ENCODE measurements at places on chromosomes 4 and X. TPM values are rescaled to one million over a fixed set of nuclear protein-coding genes. Genes with fewer than 3 reads are reported as not detected.

- DNase-seq: no peak
Measured at GRCh38 chrX:1450361-1451161, 2.1 kb downstream of the ASMTL start.

- no peak for DNase-seq
Measured at GRCh38 chrX:80808881-80809411, 731 bp downstream of the BRWD3 start.

DNA sequence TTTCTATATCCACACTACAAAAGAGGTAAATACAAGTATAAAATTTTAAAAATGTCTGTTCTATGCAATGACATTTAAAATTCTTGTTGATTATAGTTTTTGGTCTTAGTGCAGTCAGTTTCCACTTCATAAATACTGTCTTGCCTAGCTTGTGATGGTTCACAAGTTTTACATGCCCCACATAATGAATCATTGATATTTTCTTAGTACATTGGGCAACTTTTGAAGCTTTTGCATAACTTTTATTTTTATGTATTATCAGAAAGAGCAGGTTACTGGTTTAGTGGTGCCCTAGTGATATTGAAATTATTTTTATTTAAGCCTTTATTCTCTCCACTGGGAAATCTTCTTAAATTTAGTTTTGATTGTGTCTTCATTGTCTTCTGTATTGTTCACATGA is 388.0 kb downstream of the CCSER1 start:
- DNase-seq: no peak

Gene COL4A6
- 0.28 TPM for total RNA-seq

Gene GRIA3
- total RNA-seq: not detected

- DNase-seq: no peak
Measured at GRCh38 chr4:55340266-55340665, 5.8 kb upstream of the SRD5A3 start.

GRCh38 chr4:165724786-165725185 is 148.3 kb upstream of the TLL1 start:
- DNase-seq: no peak

Gene LRP2BP
- total RNA-seq: 0.56 TPM

- no peak for DNase-seq
Measured at GRCh38 chr4:81806485-81806884, 334.8 kb upstream of the RASGEF1B start.

GRCh38 chr4:95524729-95525128 is 24.0 kb downstream of the UNC5C start:
- DNase-seq: no peak

GRCh38 chrX:145410622-145411021 is 163.3 kb downstream of the SPANXN1 start:
- no peak for DNase-seq

GRCh38 chrX:129585167-129585566 is 45.1 kb downstream of the OCRL start:
- no peak for DNase-seq

- DNase-seq: no peak
Measured at GRCh38 chr4:183399616-183400015, 44.8 kb upstream of the CDKN2AIP start.

- no peak for DNase-seq
Measured at GRCh38 chr4:88366460-88366859, 12.2 kb upstream of the HERC6 start.

Gene ANK2
- total RNA-seq: 5.3 TPM

DNA sequence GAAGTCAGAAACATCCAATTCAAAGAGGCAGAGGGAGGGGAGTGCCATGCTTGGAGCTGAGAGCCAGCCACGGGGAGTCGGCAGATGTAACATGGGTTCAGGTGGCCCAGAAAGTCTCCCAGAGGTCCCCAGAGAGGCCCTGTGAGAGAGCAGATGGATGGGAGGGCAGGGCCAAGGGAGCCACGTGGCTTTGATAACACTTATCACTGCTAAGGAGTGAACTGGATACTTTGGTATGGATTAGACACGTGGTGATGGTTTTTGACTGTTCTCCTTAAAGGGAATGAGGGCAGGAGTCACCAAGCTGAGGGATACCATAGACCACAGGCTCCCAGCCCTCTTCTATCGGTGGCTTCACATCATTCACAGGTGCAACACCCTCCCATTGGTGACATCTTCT is 13.7 kb downstream of the CCKAR start:
- no peak for DNase-seq

Gene MAB21L2
- 11.7 TPM for total RNA-seq

GRCh38 chrX:94751611-94752010 is 1077.6 kb downstream of the FAM133A start:
- no peak for DNase-seq

- peak; percentile 65 for DNase-seq
Measured at GRCh38 chr4:4541040-4541631, 712 bp downstream of the STX18 start.

GRCh38 chrX:103754401-103754800 is 22.2 kb upstream of the PLP1 start:
- no peak for DNase-seq

DNA sequence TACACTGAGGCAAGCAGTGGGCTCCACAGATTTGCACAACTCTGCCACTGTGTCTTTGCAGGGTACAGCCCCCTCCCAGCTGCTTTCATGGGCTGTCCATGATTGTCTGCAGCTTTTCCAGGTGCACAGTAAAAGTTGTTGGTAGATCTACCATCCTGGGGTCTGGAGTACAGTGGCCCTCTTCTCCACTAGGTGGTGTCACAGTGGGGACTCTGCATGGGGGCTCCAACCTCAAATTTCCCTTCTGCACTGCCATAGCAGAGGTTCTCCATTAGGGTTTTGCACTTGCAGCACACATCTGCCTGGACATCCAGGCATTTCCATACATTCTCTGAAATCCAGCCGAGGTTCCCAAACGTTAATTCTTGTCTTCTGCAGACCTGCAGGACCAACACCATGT is 1002.3 kb downstream of the FAM133A start:
- DNase-seq: no peak

- DNase-seq: no peak
Measured at GRCh38 chr4:153788413-153789276, at the start of gene SFRP2. Gene SFRP2, minus strand, starts transcription at chr4:153789083. Its CDS starts 248 bp downstream, at chr4:153788835.

Gene EPGN
- not detected for total RNA-seq

DNA sequence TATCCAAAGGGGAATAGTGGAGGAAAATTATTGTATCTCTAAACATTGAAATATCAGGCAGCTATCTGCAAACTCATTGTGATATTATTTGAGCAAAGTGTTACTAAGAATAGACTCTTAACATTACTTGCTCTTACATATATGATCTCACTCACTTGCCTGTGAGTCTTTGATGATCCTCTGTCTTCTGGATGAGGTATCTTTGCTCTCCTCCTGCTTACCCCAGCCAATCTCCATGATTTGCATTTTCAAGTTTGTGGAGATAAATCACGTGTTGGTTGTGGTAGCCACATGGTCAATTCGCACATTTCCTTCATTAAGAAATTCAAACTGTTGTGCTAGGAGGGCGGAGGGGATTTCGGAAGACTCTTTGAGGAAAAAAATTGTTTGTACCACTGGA is 169.9 kb upstream of the S100G start:
- peak; percentile 36 for DNase-seq

Gene TRIM75
- total RNA-seq: not detected

GRCh38 chr4:89305712-89306437 is 1.7 kb downstream of the GPRIN3 start:
- no peak for DNase-seq

DNA sequence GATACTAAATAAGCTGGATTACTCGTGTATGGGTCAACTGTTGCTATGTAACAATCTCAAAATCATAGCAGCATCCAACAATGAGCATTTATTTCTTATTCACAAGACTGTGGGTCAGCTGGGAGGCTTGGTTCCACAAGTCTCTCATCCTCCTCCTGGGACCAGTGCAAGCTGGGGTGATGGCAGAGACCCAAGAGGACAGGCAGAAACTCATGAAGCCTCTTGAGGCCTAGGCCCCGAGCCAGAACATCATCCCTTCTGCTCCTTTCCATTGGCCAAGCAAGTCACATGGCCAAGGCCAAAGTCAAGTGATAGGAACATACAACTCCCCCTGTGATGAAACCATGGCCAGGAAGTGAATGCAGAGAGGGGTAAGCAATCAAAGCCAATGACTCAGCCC is 422.1 kb downstream of the BCOR start:
- DNase-seq: no peak

GRCh38 chr4:144300616-144301015 is 160.1 kb upstream of the GYPA start:
- no peak for DNase-seq

Gene GYPA
- not detected for total RNA-seq

DNA sequence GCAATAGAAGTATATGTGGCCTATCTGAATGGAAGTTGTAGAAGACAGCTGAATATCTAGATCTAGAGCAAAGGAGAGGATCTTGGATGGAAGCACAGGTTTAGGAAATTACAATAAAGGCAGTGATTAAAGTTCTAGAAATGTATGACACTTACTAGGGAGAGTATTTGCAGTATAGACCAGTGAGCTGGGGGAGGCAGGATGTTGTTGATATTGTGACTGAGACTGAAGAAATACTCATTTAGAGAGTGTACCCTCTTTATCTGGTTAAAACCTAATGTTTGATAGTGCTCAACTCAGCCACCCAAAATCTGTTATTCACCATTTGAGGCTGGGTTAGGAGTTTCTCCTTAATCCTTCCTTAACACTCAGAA is 439.5 kb downstream of the GRXCR1 start:
- DNase-seq: no peak

Gene CHST7
- total RNA-seq: 2.9 TPM

- no peak for DNase-seq
Measured at GRCh38 chr4:118898684-118899138, 10.1 kb downstream of the SYNPO2 start.

DNA sequence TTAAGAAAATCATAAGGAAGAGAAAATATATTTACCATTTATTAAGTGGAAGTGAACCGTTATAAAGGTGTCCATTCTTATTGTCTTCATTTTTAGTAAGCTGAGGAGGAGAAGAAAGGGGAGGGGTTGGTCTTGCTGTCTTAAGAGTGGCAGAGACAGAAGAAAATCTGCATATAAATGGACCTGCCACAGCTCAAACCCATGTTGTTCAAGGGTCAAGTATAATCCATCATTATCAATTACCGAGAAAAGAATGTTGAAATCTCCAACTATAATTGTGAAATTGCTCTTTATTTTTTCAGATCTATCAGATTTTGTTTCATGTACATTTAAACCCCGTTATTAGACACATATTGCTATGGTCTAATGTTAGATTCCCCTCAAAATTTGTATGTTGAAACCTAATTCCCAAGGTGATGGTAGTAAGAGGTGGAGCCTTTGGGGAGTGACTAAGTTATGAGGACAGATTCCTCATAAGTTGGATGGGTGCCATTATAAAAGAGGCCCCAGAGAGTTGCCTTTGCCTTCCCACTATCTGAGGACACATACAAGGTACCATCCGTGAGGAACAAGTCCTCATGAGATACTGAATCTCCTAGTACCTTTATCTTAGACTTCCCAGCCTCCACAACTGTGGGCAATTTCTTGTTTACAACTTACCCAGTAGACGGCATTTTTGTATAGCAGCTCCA is 58.5 kb upstream of the SMAD1 start:
- DNase-seq: no peak

DNA sequence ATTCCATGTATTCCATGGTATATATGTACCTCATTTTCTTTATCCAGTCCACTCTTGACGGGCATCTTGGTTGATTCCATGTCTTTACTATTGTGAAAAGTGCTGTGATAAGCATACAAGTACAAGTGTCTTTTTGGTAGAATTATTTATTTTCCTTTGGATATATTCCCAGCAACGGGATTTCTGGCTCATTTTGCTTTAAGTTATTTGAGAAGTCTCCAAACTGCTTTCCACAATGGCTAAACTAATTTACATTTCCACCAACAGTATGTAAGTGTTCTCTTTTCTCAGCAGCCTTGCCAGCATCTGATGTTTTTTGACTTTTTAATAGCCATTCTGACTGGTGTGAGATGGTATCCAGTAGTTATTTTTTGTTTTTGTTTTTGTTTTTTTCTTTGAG is 17.6 kb upstream of the FAT4 start:
- no peak for DNase-seq

Gene KDM6A
- 24.9 TPM for total RNA-seq

Gene ZIC3
- total RNA-seq: not detected

DNA sequence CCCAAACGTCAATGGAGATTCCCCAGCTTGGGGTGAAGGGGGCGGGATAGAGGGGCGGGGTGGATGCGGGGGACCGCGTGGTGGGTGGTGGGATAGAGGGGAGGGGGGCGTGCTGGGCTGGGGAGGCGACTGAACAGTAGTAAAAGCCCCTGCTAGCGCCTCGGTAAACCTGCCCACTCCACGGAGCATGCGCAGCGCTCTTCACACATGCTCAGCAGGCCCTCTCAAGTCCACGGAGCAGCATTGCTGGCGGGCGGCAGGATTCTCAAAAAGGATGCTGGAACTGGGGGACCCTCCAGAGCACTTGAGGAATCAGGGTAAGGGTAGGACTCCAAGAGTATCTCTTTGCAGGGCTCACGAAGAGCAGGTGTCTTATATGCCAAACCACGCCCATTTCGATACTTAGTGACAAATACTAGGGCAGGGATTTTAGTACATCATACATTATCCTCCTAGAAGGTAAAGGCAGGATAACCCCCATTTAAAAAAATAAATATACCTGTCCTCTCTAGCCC is 378 bp upstream of the RPS6KA6 start:
- peak; percentile 64 for DNase-seq

DNA sequence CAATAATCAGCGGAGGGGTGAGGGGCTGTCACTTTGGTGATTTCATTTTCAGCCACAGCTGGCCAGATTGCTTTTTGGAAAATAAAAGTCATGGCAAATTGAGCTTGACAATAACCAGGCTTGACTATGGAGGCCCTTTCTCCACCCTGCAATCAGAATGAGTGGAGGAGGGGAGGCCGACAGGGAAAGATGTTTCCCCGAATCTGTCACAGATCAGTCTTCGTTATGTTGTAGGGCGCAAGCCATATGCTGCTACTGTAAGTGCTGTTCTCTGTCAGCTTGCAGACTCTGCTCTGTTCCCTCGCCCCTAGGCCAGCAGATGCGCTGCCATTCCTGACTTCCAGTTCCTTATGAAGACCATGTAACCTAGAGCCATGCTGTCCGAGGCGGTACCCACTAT is 114.1 kb downstream of the MGST2 start:
- DNase-seq: no peak
